ENCODE measurements at places on chromosomes 2 and 18.

GRCh38 chr2:121263996-121264715, 20.8 kb downstream of the TFCP2L1 start:
- no peak overlapping the region for H3K27ac ChIP-seq
- H3K36me3 ChIP-seq: no peaks in the 10 kb centered on the region

GRCh38 chr2:20225294-20226151, 593 bp upstream of the SDC1 start:
- peaks cover 7% of the 10 kb centered on the region for H3K36me3 ChIP-seq
- H3K4me1 ChIP-seq: peaks cover 2% of the 10 kb centered on the region
- H3K4me3 ChIP-seq: peak overlapping the region; percentile 49
- no peak overlapping the region for H3K27ac ChIP-seq
- DNase-seq: no peak
- peaks cover 44% of the 10 kb centered on the region for H3K27me3 ChIP-seq

GRCh38 chr18:48937869-48938750, 12.7 kb downstream of the SMAD7 start:
- peaks cover 96% of the 10 kb centered on the region for H3K36me3 ChIP-seq
- no peaks in the 10 kb centered on the region for H3K27me3 ChIP-seq
- peaks cover 82% of the 10 kb centered on the region for H3K4me1 ChIP-seq
- DNase-seq: no peak
- peak overlapping the region; percentile 91 for H3K27ac ChIP-seq

DNA sequence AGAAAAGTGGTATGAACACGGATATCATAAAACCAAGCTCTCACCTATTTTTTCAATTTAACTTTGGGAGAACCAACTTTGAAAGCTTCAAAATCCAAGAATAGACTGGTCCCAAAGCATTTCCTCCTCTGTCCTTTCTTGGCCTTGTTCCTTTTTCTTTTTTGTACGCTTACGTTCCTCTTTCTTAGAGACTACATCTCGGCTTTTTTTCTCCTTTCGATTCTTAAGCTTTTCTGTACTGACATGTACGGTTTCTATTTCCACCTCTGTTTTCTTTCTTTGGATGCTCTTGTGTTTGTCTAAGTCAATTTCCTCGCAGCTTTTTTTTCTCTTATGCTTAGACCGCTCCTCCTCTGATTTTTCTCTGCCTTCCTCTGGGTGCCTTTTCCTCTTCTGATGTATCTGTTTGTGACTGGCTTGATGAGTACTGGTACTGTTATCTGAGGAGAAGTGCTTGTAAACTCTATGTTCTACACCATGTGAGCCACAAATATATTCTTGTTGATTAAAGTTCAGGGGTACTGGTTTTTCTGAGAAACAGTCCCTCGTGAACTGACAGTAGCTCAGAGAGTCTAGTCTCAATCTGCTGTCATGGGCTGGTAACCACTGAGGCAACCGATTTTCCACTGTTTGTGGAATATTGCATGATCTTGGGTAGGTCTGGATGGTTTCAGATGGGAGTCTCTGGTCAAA, 11.5 kb upstream of the RNU2-63P start:
- peaks cover 2% of the 10 kb centered on the region for H3K4me1 ChIP-seq
- no peak overlapping the region for H3K4me3 ChIP-seq
- no peaks in the 10 kb centered on the region for H3K27me3 ChIP-seq
- DNase-seq: no peak

- H3K4me1 ChIP-seq: peaks cover 50% of the 10 kb centered on the region
- peak overlapping the region; percentile 49 for H3K27ac ChIP-seq
These were observed 39.5 kb downstream of the ARL4C start for GRCh38 chr2:234457421-234457820.

GRCh38 chr2:226407135-226407534, 392.5 kb downstream of the IRS1 start:
- no peak overlapping the region for H3K27ac ChIP-seq
- no peaks in the 10 kb centered on the region for H3K4me1 ChIP-seq
- H3K4me3 ChIP-seq: no peak overlapping the region
- no peak for DNase-seq
- peaks cover 6% of the 10 kb centered on the region for H3K27me3 ChIP-seq
- no peaks in the 10 kb centered on the region for H3K36me3 ChIP-seq

DNA sequence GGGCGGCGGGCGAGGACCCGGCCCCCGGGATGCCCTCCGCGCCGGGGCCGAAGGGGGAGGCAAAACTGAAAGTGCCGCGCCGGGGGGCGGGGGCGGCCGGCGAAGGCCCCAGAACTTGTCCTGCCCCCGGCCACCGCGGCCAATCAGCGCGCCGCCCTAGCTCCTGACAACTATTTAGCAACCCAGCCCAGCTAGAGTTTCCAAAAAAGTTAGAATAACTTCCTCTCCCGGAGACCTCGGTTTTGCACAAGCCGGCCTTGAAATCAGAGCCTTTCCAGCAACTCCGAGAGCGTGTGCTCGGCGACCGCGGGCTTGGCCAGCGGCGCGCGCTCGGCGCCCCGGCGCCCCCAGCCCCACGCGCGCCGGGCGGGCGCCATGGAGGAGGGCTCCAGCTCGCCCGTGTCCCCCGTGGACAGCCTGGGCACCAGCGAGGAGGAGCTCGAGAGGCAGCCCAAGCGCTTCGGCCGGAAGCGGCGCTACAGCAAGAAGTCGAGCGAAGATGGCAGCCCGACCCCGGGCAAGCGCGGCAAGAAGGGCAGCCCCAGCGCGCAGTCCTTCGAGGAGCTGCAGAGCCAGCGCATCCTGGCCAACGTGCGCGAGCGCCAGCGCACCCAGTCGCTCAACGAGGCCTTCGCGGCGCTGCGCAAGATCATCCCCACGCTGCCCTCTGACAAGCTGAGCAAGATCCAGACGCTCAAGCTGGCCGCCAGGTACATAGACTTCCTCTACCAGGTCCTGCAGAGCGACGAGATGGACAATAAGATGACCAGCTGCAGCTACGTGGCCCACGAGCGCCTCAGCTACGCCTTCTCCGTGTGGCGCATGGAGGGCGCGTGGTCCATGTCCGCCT, at the start of gene TWIST2:
TSS of gene TWIST2 (plus strand) at position 245 of the 850 bp plus-strand sequence. CDS start at position 376, 131 bp downstream.
- no peak within 1 kb of the TSS for H3K4me3 ChIP-seq
- no peaks in the 10 kb centered on the region for H3K4me1 ChIP-seq
- H3K27ac ChIP-seq: no peak within 1 kb of the TSS
- no peak for DNase-seq
- no peaks in the 10 kb centered on the region for H3K36me3 ChIP-seq
- H3K27me3 ChIP-seq: peaks cover 43% of the 10 kb centered on the region

DNA sequence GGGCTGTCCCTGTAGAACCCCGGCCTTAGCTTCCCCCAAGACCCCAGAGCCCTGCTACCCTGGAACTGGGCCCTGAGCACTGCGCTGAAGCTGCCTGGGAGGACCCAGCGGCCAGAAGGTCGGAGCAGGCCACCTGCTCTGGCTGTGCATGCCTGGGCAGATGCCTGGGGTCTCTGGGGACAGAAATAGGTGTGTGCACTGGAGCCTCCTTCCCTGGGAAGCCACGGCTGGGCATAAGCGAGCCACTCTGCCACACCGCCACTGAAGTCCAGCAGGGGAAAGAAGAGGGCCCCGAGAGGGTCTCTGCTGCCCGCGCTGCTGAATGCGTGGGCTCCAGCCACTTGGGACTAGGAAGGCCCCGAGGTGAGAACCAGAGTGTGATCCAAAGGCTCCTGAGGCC, 6.7 kb downstream of the GBX2 start:
- no peak overlapping the region for H3K27ac ChIP-seq
- H3K4me3 ChIP-seq: no peak overlapping the region
- H3K36me3 ChIP-seq: peaks cover 6% of the 10 kb centered on the region
- H3K27me3 ChIP-seq: peaks cover 53% of the 10 kb centered on the region
- peaks cover 15% of the 10 kb centered on the region for H3K4me1 ChIP-seq

- H3K4me1 ChIP-seq: no peaks in the 10 kb centered on the region
- H3K36me3 ChIP-seq: no peaks in the 10 kb centered on the region
- H3K4me3 ChIP-seq: no peak overlapping the region
These were observed 119.2 kb downstream of the PAX3 start for GRCh38 chr2:222179592-222179991.

GRCh38 chr2:151153601-151154000, 108.1 kb downstream of the RBM43 start:
- no peak overlapping the region for H3K4me3 ChIP-seq
- no peak overlapping the region for H3K27ac ChIP-seq
- peaks cover 32% of the 10 kb centered on the region for H3K27me3 ChIP-seq

- DNase-seq: no peak
- no peaks in the 10 kb centered on the region for H3K36me3 ChIP-seq
- peaks cover 30% of the 10 kb centered on the region for H3K27me3 ChIP-seq
- no peaks in the 10 kb centered on the region for H3K4me1 ChIP-seq
These were observed 11.1 kb upstream of the SLC66A3 start for GRCh38 chr2:11144077-11144737.

DNA sequence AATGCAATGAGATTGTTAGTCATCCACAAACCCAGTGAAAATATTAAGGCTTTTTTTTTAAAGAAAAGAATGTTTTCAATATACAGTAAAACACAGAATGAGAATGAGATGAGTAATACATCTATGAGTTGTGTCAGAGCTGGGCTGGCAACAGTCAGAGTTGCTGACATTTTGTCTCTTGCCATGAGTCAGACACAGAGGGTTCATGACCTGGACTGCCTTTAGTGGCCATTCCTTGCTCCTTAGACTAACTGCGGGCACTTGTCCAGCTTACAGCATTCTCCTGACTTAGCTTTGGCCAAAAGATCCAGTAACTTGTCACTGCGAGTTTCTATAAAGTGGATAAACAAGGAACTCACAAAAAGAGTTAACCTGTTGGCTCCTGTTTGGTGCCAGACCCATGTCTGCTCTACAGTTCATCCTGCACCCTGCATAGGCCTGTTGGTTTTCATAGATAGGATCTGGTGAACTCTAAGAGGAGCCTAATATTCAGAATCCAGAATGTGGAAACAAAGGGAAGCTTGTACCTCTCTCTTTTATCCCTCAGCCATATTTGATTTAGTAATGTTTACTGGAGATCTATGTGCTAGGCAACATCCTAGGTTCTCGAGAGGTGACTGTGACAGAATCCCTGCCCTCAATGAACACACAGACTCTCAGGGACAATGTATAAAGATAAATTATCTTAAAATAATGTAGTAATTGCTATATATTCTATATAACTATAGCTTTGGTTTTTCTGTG, 391.5 kb upstream of the VWC2L start:
- H3K27me3 ChIP-seq: no peaks in the 10 kb centered on the region
- no peak overlapping the region for H3K27ac ChIP-seq
- no peaks in the 10 kb centered on the region for H3K36me3 ChIP-seq
- DNase-seq: no peak

DNA sequence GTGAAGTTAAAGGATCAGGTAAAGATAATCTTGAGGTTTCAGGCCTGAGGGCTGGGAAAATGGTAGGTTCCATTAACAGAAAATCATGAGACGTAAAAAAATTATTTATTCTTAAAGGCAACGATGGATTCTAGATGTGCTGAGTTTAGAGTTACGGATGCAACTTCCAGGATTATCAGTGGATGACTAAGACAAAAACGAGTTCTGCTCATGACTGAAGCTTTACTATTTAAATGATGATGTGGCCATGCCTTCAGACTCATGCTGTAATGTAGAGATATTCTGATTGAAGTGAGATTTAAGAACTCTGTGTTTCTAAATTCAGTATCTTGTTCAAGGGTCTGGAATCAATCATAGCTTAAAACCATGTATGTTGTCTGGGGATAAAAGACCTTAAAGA, 5.0 kb downstream of the TMEM237 start:
- peaks cover 3% of the 10 kb centered on the region for H3K4me1 ChIP-seq
- no peak for DNase-seq
- no peak overlapping the region for H3K4me3 ChIP-seq
- H3K27ac ChIP-seq: no peak overlapping the region
- H3K27me3 ChIP-seq: no peaks in the 10 kb centered on the region

- DNase-seq: no peak
- H3K4me3 ChIP-seq: peak overlapping the region; percentile 96
- peak overlapping the region; percentile 97 for H3K27ac ChIP-seq
- H3K4me1 ChIP-seq: peaks cover 55% of the 10 kb centered on the region
- H3K27me3 ChIP-seq: no peaks in the 10 kb centered on the region
These were observed 640 bp downstream of the SLC39A6 start for GRCh38 chr18:36128530-36128870.

DNA sequence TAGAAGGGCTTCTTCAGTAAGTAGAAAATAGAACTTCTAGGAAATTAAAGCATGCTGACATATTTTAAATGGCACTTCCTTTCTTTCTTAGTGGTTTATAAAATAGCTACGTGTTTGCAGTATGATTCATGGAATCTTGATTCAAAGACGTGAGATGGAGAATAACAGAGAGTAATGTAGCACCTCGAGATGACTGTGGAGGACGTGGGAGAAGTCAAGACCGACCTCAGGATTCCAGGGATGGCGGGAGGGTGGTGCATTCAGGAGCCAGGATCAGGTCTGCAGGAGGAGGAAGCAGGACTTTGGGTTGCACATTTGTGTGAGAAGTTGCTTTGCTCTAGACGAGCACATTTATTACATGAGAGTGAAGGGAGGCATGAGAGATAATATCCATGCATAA, 56.0 kb downstream of the DCDC2C start:
- no peak overlapping the region for H3K4me3 ChIP-seq
- no peaks in the 10 kb centered on the region for H3K4me1 ChIP-seq
- no peaks in the 10 kb centered on the region for H3K36me3 ChIP-seq
- no peak for DNase-seq
- no peak overlapping the region for H3K27ac ChIP-seq
- H3K27me3 ChIP-seq: peaks cover 40% of the 10 kb centered on the region

- H3K36me3 ChIP-seq: peaks cover 99% of the 10 kb centered on the region
- H3K27ac ChIP-seq: no peak overlapping the region
- no peaks in the 10 kb centered on the region for H3K4me1 ChIP-seq
- DNase-seq: no peak
- no peaks in the 10 kb centered on the region for H3K27me3 ChIP-seq
These were observed 31.7 kb downstream of the UBXN4 start for GRCh38 chr2:135773319-135773718.

DNA sequence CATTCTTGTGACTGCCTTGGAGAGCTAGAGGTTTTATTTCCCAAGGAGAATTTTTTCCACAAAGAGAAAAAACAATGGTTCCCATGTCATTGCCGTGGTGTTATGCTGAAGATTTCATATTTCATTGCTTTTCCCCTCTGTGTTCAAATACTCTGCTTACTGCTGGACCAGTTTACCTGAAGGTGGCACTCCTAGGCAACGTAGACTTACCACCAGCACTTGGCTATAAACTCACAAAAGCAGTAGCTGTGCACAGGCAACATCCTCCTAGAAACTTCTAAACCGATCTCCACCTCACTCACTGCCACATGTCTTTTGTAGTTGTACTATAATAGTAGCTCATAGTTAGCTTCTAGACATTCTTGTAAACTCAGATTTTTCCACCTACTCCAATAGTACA, 1319.7 kb upstream of the CRIM1 start:
- no peaks in the 10 kb centered on the region for H3K4me1 ChIP-seq
- no peak for DNase-seq
- H3K4me3 ChIP-seq: no peak overlapping the region
- H3K27me3 ChIP-seq: no peaks in the 10 kb centered on the region
- H3K36me3 ChIP-seq: peaks cover 2% of the 10 kb centered on the region

DNA sequence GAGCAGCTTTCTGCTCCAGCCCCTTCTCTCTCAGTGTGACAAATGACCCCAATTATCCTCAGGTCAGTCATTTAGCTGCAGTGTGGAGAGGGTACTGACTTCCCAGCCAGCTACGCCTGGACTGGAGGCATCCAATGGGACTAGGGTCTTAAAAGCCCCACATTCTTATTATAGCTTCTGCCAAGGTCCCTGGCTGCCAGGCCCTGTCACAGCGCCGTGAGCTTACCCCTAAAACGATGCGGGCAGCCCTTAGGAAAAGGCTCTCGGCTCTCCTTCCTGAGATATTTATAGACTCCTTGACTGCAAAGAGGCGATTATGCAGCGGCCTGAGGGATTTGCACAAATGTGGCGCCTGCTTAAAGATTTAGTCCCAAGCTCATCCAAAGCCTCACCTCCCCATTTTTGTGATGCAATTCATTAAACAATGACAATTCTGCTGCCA, 69.2 kb upstream of the EDAR start:
- H3K36me3 ChIP-seq: no peaks in the 10 kb centered on the region
- H3K27ac ChIP-seq: no peak overlapping the region
- H3K4me3 ChIP-seq: no peak overlapping the region
- peaks cover 3% of the 10 kb centered on the region for H3K27me3 ChIP-seq
